GM23248 (cell line): ENCODE measurements at places on chromosomes 1 and 21. TPM values are rescaled to one million over a fixed set of nuclear protein-coding genes. Genes with fewer than 3 reads are reported as not detected.

DNA sequence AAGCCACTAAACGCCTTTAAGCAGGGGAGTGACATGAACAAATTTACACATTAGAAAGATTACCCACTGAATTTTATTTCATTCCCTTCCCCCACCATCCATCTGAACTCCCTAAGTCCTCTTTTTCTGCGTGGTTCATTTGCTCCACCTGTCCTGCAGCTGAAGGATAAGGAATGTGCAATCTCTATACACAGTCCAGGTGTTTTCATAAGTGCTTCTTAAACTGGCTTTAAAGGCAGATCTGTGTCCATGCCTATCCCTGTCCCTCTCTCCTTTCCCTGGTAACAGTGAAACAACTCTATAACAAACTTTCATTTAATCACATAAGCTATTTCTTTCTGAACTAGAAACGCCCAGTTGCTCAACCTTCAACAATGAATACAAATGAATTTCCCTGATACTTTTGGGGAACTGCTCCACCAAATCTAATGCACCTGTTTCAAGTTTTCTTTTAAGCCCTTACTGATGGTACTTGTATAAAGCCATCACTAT lies 8.4 kb downstream of the GSTM3 start:
- DNase-seq, result no peak

- peak; percentile 12 for DNase-seq
These were observed 243.1 kb upstream of the PKN2 start for GRCh38 chr1:88441022-88441421.

GRCh38 chr1:184954232-184954995 lies 19.9 kb downstream of the NIBAN1 start:
- peak; percentile 33 for DNase-seq

Gene SPAG17
- total RNA-seq, result not detected in 2 replicates

- no peak for DNase-seq
These were observed 12.1 kb downstream of the LRRC8B start for GRCh38 chr1:89536555-89537341.

DNA sequence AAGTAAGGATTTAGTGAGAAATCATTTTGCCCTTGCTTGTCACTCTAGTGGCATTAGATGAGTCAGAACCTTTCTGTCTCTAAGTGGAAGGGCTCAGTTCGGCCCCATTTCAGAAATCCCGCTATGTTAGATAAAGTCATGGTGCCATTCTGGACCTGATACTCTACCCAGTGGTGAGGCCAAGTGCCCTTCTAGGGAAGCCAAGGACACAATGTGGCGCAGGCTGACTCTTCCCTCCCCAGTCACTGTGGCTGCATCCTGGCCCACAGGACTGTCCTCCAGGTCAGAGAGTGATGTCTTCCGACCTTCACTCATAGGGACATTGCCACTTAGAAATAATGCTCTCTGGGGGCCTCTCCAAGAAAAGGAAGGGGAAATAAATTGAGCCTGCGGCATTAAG lies 48.3 kb upstream of the MTR start:
- no peak for DNase-seq
